ENCODE measurements at places on chromosomes 6 and 20.

GRCh38 chr6:32700391-32701040 is 34.1 kb upstream of the HLA-DQB1 start:
- DNase-seq: no peak
- H3K4me3 ChIP-seq: no peak overlapping the region
- H3K36me3 ChIP-seq: no peaks in the 10 kb centered on the region
- H3K27me3 ChIP-seq: peaks cover 16% of the 10 kb centered on the region
- no peak overlapping the region for H3K27ac ChIP-seq

GRCh38 chr6:115554060-115554459 is 506.6 kb downstream of the FRK start:
- no peak overlapping the region for H3K4me3 ChIP-seq
- H3K27ac ChIP-seq: no peak overlapping the region
- H3K27me3 ChIP-seq: no peaks in the 10 kb centered on the region
- no peaks in the 10 kb centered on the region for H3K4me1 ChIP-seq
- H3K36me3 ChIP-seq: no peaks in the 10 kb centered on the region

GRCh38 chr6:21842875-21843645 is 249.5 kb downstream of the SOX4 start:
- H3K4me1 ChIP-seq: peaks cover 17% of the 10 kb centered on the region
- H3K27ac ChIP-seq: no peak overlapping the region
- H3K4me3 ChIP-seq: no peak overlapping the region
- no peaks in the 10 kb centered on the region for H3K27me3 ChIP-seq
- no peaks in the 10 kb centered on the region for H3K36me3 ChIP-seq
- no peak for DNase-seq

DNA sequence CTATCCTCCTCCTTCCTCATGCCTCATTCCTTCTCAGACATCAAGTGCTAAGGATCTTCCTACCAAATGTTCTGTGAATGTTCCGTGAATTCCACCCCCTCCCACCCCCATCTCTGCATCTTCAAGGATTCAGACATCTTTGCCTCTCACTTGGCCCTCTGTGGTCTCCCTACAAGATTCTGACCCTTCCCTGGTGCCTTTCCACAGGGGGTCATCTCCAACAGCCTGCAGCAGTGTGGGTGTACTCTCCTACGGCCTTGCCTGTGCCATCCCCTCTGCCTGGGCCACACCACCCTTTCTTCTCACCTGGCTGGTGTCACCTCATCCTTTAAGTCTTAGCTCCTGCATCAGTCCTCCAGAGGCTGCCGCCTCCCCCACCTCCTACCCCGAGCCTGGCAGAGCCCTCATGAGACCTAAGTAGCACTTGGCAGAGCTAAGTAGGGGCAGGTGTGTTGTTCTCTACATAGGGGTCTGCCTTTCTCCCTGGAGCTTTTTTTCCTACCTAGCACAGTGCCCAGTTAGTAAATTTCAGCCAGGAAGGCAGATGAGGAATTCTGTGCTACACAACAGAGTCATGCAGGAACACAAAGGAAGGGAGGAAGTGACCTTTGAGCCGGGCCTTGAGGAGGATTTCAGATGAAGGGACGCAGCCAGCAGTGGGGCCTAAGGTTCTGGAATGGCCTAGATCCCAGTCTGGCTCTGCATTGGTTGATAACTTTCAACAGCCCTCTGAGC is 43.1 kb downstream of the TM9SF4 start:
- H3K27ac ChIP-seq: peak overlapping the region; percentile 24
- peaks cover 79% of the 10 kb centered on the region for H3K36me3 ChIP-seq
- no peak for DNase-seq
- no peak overlapping the region for H3K4me3 ChIP-seq
- peaks cover 17% of the 10 kb centered on the region for H3K4me1 ChIP-seq

DNA sequence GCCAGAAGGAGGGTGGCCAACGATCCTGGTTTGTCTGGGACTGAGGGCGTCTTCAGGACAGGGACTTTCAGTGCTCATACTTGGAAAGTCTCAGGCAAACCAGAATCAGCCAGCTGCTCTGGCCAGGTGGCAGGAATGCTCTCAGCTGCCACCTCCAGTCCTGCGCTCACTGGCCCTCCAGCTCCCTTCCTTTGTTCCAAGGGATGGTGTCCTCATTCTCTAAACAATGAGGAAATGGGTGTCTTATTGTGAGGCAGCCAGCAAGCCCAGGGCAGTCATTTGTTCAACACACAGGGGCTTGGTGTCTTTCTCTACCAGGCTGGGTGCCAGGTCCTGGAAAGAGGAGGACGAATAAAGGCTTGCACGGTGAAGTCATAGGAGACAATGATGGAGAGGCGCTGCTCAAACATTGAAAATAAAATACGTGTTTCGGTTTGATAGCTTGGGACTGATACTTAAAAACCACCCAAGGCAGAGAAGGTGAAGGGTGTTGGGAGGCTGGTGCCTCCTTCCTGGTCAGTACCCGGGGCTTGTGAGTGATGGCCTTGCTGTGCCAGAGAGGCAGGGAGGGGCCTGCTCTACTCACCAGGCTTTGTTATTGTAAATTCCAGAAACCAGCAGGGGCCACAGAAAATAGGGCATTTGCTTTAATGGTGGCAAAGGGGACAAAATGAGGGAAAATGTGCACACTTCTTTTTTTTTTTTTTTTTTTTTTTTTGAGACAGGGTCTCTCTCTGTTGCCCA is 11.3 kb upstream of the TMEM181 start:
- no peaks in the 10 kb centered on the region for H3K36me3 ChIP-seq
- no peak for DNase-seq
- no peaks in the 10 kb centered on the region for H3K4me1 ChIP-seq
- no peak overlapping the region for H3K27ac ChIP-seq
- H3K27me3 ChIP-seq: no peaks in the 10 kb centered on the region

Data from psoas muscle (tissue), 8 donors.